Stimulated activated CD8-positive, alpha-beta memory T cell treated with anti-CD3 and anti-CD28 coated beads, Interleukin-4, amount 100 ng/mL, for 4 hours (primary cell): ENCODE measurements at places on chromosomes 1 and 21.

DNA sequence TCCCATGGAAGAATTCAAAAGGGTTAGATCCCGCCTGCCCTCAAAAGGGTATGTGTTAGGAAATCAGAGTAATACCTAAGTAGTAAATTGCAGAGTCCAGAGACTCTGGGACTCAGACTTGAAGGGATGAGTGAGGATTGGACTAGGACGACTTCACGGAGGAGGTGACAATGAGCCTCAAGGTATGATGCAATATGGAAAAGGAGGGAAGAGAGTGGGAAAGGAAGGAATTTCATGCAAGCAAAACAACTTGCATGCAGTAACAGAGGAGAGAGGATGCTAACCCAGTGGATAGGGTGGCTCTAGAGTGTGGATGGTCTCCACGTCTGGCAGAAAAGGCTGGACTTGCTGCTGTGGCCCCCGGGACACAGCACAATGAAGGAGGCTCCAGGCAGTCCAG is 4.8 kb downstream of the CAPN2 start:
- no peak for DNase-seq

DNA sequence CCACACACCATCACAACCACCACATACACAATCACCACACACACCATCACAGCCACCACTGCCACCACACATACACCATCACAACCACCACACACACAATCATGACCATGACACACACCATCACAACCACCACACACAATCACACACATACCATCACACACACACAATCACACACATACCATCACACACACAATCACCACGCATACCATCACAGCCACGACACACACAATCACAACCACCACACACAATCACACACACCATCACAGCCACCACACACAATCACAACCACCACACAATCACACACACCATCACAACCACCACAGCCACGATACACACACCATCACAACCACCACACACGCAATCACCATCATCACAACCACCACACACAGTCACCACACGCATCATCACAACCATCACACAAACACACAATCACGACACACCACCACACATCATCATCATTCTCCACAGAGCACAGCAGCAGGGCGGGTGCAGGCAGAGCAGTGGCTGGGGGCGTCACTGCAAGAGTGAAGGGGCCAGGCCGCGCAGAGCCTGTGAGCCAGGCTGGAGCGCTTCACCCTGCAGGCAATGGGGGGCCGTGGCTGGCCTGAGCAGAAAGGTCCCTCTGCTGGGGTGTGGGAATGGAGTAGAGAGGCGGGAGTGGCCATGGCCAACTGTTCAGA is 32.6 kb downstream of the CDCP2 start:
- DNase-seq = no peak

DNA sequence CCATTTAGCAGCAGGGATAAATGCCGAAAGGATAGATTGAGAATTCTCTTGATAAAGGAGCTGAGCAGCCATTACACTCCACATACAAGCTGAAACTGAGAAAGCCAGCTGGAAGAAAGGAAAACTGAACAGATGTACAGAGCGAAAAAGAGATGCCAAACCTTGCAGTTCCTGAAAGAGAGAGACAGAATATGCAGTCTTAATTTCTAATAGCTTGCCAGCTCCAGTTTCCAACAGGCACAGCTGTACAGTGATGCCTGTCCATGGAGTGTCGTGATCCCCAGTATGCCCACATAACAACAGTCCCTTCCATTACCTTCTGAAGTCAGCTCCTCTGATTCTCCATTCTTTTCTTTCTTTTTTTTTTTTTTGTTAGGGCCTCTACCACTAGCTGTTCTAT is 22.7 kb downstream of the ABL2 start:
- DNase-seq = no peak

- DNase-seq = no peak
Observed at GRCh38 chr21:37742532-37742931, 173.7 kb downstream of the KCNJ6 start.

DNA sequence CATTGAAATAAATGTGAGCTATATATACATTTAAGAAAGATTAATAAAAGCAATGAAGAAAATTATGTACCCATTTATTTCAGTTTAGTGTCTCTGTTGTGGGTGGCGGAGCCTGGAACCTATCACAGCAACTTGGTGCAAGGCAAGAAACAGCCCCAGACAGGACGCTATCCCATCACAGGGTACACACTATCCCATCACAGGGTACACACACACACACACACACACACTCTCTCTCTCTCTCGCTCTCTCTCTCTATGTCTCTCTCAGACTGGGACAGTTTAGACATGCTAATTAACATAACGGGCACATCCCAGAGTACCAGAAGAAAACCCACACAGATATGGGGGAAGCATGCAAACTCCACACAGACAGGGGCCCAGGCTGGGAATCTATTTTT is 6.5 kb upstream of the IL6R start:
- DNase-seq = no peak

GRCh38 chr1:175216444-175216843 is 23.9 kb upstream of the KIAA0040 start:
- DNase-seq = no peak

GRCh38 chr1:32991819-32992488 is 27.3 kb upstream of the RNF19B start:
- DNase-seq = no peak

DNA sequence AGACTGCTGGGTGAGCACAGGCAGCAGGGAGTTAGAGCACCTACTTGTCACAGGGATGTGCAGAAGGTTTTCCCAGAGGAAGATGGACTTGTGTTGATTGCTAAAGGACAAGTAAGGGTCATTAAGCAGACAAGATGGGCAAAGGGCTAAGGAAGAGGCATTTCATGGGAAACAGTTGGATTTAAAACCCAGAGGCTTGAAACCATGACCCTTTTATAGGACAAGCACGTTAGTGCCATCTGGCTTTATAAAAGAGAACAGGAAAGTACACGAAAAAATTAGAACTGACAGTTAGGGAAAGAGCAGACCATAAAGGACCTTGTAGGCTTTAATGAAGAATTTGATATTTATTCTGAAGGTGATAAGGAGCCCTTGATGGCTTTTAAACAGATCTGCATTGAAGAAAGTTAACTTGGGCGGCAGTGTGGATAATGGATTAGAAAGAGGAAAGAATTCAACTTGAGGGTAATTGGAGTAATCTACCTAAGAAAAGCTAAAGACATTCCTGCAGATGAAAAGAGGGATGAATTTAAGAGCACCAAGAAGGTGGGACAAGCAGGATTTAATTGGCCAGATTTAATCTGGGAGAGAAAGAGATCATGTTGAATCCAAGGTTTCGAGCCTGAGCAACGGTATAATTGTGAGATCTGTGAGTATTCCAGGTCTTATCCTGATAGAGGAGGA is 68.6 kb downstream of the ZC3H11B start:
- DNase-seq = no peak
